ENCODE measurements at places on chromosomes 1 and 21. TPM values are rescaled to one million over a fixed set of nuclear protein-coding genes. Genes with fewer than 3 reads are reported as not detected.

DNA sequence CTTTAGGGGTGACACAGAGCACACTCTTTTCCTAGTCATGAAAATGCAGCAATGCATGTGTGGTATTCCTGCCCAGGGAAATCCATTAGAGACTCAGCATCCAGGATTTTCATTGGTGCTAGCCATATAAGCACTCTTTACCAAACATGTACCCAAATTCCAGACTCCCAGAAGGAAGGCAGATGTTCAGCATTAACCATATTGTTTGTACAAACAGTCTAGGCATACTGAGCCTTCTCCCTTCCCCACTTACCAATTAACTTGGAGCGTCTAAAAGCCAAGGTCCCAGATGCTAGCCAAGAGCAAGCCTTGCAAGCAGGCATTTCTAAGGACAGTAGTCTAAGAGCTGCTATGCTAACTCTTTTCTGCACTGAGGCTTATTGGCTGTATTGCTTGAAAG, 27.9 kb downstream of the ZBED6 start:
- DNase-seq, result no peak

GRCh38 chr1:15452866-15453571, 3.5 kb upstream of the CELA2A start:
- DNase-seq, result no peak

DNA sequence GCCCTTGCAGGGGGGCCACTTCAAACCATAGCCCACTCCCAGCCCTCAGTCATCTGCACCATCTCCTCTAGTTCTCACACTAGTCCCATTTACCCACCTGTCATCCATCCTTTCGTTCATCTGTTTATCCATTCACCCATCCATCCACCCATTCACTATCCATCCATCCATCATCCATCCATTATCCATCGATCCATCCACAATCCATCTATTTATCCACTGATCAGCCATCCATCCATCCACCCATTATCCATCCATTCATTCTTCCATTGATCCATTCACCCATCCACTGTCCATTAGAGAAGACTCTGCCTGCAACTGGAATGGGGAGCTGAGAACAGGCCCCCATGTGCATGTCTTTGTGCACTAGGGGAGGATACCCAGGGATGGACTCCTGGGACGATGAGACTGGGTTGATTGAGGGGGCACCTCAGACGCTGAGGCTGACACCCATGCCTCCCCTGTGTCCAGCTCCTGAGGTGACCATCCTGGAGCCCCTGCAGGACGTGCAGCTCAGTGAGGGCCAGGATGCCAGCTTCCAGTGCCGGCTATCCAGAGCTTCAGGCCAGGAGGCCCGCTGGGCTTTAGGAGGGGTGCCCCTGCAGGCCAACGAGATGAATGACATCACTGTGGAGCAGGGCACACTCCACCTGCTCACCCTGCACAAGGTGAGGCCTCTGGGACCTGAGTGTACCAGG, 97.9 kb downstream of the TRIM11 start:
- no peak for DNase-seq

Gene CD164L2
- total RNA-seq, result not detected

DNA sequence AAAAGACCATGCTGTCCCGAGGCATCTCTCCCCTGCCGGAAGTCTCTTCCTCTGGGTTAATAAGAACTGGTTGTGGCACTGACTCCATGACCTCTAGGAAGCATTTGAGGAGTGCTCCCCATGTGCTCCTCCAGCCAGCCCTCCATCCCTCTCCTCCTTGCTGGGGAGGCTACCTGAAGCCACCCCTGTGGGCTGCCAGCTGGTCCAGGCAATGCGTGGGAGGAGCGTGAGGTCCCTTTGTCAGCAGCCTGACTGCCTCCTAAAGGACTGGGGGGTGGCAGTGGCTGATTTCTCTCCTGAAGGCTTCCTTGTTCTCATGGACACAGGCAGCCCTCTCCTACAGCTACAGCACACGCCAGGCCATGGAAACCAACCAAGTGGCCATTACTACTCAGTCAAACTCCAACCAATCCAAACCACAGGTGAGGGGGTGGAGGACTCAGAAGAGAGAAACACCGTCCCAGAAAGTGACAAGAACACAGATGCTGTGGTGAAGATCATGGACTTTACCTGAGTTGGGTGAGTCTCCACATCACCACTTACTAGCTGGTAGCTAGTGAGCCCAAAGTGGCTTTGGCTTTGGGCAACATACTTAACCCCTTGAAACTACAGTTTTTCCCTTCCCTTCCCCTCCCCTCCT, 35.2 kb downstream of the NENF start:
- no peak for DNase-seq

Gene FCRL2
- total RNA-seq, result not detected
